ENCODE measurements at places on chromosomes 5 and 9. TPM values are rescaled to one million over a fixed set of nuclear protein-coding genes. Genes with fewer than 3 reads are reported as not detected.

DNA sequence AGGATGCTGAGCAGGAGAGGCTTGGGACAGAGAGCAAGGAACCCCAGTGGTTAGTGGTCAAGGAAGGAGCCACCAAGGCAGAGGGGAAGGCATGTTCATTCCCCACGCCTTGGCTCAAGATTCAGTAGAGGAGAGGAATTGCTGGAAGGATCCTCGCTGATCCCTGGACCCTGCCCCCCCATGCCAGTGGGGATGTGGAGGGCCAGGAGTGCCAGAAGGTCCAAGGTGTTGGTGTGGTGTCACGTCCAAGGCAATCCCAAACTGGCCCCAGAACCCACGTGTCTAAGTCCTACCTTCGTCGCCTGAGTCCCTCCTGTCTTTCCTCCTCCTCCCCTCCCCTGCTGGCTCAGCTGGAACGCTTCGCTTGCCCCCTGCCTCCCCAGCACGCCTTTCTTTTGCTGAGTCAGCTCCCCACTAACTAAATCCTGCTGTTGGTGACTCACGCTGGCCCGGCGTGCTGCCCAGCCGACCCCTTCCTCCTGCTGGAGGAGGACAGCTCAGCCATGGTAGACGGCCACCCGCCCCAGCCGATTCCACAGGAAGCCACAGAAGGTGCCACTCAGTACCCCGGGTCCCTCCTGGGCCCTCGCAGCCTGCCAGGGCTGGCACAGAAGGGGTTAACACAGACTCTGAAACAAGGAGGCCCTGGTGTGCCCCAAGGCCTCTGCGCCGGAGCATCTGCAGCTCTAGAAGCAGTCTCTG, 37.6 kb upstream of the ORM1 start:
- no peak overlapping the region for H3K4me3 ChIP-seq
- peaks cover 3% of the 10 kb centered on the region for H3K27me3 ChIP-seq
- DNase-seq = no peak
- H3K36me3 ChIP-seq = no peaks in the 10 kb centered on the region
- no peak overlapping the region for H3K27ac ChIP-seq

DNA sequence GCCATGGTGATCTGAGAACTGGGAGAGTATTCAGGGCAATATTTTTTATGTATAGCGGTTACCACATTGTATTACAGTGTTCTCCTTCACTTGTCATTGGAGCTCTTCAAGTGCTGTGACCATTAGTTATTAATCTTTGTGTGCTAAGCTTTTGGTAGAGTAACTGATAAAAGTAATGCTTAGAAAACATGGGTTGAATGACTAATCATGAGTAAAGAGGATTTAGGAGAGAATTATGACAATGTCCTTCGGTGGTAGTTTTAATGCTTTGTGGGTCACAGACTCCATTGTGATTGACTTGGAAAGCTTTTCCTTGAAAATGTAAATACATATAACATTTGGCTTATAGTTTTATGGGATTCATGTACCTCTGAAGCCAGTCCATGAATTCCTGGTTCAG, 21.4 kb downstream of the TGFBR1 start:
- peak overlapping the region; percentile 92 for H3K27ac ChIP-seq
- H3K36me3 ChIP-seq = peaks cover 9% of the 10 kb centered on the region
- no peak for DNase-seq
- no peaks in the 10 kb centered on the region for H3K27me3 ChIP-seq

DNA sequence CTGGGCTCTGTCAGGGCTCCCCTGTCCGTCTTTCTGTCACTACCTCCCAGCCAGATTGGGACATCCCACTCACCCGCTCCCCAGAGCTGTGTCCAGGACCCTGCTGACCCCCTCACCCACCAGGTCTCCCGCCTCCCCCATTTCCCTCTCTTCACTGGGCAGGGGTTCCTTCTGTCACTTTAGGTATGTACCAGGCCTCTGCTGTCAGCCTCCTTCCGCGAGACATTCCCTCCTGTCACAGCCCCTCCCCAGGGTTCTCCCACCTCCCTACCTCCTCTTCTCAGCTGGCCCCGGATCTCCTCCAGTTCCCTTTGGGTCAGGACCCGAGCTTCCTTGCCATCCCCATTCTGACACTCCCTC, 488 bp downstream of the POLR1E start:
- peak overlapping the region; percentile 91 for H3K4me3 ChIP-seq
- H3K27me3 ChIP-seq = peaks cover 6% of the 10 kb centered on the region
- H3K27ac ChIP-seq = peak overlapping the region; percentile 92
- peaks cover 42% of the 10 kb centered on the region for H3K4me1 ChIP-seq

GRCh38 chr5:35438288-35438687, 179.4 kb upstream of the SPEF2 start:
- no peak for DNase-seq
- no peak overlapping the region for H3K4me3 ChIP-seq

The GABRA1 gene
- not detected for total RNA-seq

DNA sequence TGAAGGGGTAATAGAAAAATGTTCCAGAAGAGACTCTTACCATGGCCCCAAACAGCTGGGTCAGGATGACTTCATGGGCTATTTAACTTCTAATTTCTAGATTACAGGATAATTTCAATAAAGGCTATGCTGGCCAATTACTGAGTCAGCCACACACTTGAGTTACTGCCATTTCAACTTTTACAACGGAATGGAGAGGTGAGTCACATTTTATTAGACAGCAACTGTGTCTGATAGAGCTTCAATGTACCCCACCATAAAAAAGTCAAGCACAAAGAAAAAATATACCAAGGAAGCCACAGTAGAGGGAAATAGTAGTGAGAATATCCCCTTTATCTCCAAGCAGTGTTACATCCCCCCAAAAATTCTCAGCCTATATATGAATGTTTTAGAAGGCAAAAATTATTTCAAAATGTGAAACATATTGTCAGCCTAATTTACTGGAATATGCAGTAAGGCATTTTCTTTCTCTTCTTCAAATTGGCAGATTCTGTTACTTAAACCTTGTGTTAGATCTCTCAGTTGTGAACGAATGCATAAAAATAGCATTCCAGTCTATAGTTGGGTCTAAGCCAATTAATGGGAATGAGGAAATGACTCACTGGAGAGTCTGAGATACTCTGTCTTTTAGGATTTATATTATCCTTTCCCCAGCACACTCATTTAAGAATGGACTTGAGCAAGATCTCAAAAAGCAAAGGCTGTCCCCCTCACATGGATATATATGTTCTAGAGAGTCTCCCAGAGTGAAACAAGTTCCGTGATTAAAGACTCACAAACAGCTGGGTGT, 47.1 kb upstream of the RAI14 start:
- H3K36me3 ChIP-seq = no peaks in the 10 kb centered on the region
- no peak for DNase-seq
- H3K27me3 ChIP-seq = peaks cover 7% of the 10 kb centered on the region
- H3K27ac ChIP-seq = no peak overlapping the region
- no peak overlapping the region for H3K4me3 ChIP-seq
